ENCODE measurements at places on chromosomes 12 and 14. TPM values are rescaled to one million over a fixed set of nuclear protein-coding genes. Genes with fewer than 3 reads are reported as not detected.

Gene MANSC4
- not detected for total RNA-seq

Gene OR6C2
- not detected for total RNA-seq

DNA sequence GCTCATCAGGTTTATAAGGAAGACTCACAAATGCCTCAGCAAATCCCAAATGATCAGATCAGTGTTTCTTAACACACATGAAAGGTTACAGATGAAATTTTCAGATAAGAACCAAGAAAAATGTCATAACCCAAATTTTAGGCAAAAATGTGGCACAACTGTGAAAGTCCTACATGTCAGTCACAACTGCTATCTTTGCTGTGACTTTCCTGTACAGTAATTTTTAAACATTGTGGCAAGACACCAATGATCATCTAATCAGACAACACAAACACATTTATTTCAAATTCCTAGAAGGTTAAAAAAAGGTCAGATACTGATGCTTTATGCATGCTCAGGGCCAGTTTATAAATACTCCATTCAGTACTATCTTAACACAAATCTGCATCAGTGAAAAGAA, 31.1 kb downstream of the NUDT4 start:
- H3K36me3 ChIP-seq, result peaks cover 48% of the 10 kb centered on the region
- no peaks in the 10 kb centered on the region for H3K27me3 ChIP-seq

DNA sequence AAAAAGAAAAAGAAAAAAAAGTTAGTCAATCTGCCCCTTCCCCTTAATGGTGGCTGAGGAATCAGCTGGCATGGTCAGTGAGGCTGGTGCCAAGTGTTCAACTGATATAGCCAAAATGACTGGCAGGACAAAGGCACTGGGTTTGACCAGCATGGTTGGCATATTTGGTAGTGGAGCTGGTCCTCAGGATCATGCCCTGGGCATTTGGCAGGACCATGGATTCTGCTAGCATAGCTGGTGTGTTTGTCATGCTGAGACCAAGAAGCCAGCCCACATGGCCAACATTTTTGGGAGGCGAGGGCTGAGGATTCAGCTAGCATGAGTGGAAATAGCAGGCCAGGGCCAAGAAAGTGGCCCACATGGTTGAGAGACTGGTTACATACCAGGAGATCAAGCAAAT, 136.5 kb downstream of the FBXL14 start:
- no peak overlapping the region for H3K27ac ChIP-seq
- no peak for DNase-seq

- H3K27ac ChIP-seq, result no peak overlapping the region
- no peak overlapping the region for H3K4me3 ChIP-seq
- DNase-seq, result no peak
- no peaks in the 10 kb centered on the region for H3K4me1 ChIP-seq
These were observed 15.0 kb downstream of the C1S start for GRCh38 chr12:7075518-7075917.

- peaks cover 71% of the 10 kb centered on the region for H3K4me1 ChIP-seq
- no peaks in the 10 kb centered on the region for H3K36me3 ChIP-seq
- H3K4me3 ChIP-seq, result peak overlapping the region; percentile 25
- DNase-seq, result peak; percentile 70
- no peaks in the 10 kb centered on the region for H3K27me3 ChIP-seq
These were observed 23.3 kb upstream of the EMP1 start for GRCh38 chr12:13173012-13173932.

- no peak for DNase-seq
- H3K27me3 ChIP-seq, result no peaks in the 10 kb centered on the region
- no peak overlapping the region for H3K4me3 ChIP-seq
- H3K4me1 ChIP-seq, result peaks cover 8% of the 10 kb centered on the region
- H3K36me3 ChIP-seq, result no peaks in the 10 kb centered on the region
These were observed 94.4 kb downstream of the PPHLN1 start for GRCh38 chr12:42420395-42420794.
